CD8-positive, alpha-beta memory T cell (primary cell): ENCODE measurements at places on chromosomes 2 and 18. TPM values are rescaled to one million over a fixed set of nuclear protein-coding genes. Genes with fewer than 3 reads are reported as not detected.

Gene VWC2L
- polyA plus RNA-seq = not detected

Gene KIAA2012
- polyA plus RNA-seq = not detected

Gene PREPL
- 21.1 TPM for polyA plus RNA-seq

Gene ZBTB7C
- not detected for polyA plus RNA-seq

Gene PTH2R
- polyA plus RNA-seq = not detected

Gene MAP2
- polyA plus RNA-seq = 0.08 TPM

Gene WDR35
- 1.6 TPM for polyA plus RNA-seq

Gene BCL2
- polyA plus RNA-seq = 29.8 TPM

Gene CD8B
- polyA plus RNA-seq = 908 TPM

Gene LRP1B
- not detected for polyA plus RNA-seq

Gene RAB6C
- polyA plus RNA-seq = not detected

Gene MC2R
- polyA plus RNA-seq = not detected

Gene MARCHF7
- polyA plus RNA-seq = 157 TPM

Gene CAPN14
- polyA plus RNA-seq = 0.07 TPM

Gene SERPINB11
- not detected for polyA plus RNA-seq

Gene BOK
- not detected for polyA plus RNA-seq

Gene RND3
- polyA plus RNA-seq = not detected

Gene ASAP2
- not detected for polyA plus RNA-seq

Gene FLACC1
- 0.97 TPM for polyA plus RNA-seq

Gene TMEM198
- polyA plus RNA-seq = not detected

Gene CCDC85A
- polyA plus RNA-seq = not detected

Gene PCARE
- polyA plus RNA-seq = not detected

Gene M1AP
- polyA plus RNA-seq = 0.39 TPM

Gene NETO1
- polyA plus RNA-seq = not detected

Gene TANC1
- polyA plus RNA-seq = 0.64 TPM

Gene FOSL2
- 14.1 TPM for polyA plus RNA-seq

Gene FTCDNL1
- polyA plus RNA-seq = 1.4 TPM

Gene DYNC1I2
- 27.6 TPM for polyA plus RNA-seq

Gene FRZB
- polyA plus RNA-seq = not detected

Gene RSAD2
- polyA plus RNA-seq = 7.6 TPM

Gene PSMG2
- polyA plus RNA-seq = 125 TPM

Gene KCNF1
- not detected for polyA plus RNA-seq

Gene IL37
- not detected for polyA plus RNA-seq

Gene UGT1A9
- not detected for polyA plus RNA-seq

Gene CCDC88A
- polyA plus RNA-seq = 9.5 TPM

Gene DNER
- not detected for polyA plus RNA-seq

Gene TRAK2
- polyA plus RNA-seq = 40.1 TPM

Gene HTR2B
- polyA plus RNA-seq = not detected

Gene FAM210A
- polyA plus RNA-seq = 15.5 TPM

Gene CNDP1
- not detected for polyA plus RNA-seq
